ENCODE measurements at places on chromosomes 5 and 9.

DNA sequence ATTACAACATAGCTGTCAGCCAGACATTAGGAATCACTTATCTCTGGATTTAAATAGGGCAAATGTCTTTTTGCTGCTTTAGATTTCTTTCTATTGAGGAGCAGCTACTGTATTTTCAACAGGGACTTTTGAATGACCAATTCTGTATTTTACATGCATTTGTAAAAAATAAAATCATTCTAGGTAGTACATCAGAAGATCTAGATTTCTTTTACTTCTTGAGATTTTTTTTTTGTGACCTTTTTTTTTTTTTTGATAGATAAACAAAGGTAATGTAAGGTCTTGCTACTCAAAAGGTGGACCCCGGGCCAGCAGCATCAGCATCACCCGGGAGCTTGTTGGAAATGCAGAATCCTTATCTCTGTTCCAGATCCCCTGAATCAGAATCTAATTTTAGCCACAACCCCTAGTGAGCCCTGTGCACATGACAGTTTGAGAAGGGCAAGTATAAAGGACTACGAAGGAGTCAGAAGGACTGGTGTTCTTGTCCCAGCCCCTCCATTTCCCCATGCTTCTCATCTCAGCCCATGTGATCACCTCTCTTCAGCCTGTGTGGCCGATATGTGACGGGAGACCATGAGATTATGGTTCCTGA is 37.7 kb upstream of the CKMT2 start:
- DNase-seq: no peak

DNA sequence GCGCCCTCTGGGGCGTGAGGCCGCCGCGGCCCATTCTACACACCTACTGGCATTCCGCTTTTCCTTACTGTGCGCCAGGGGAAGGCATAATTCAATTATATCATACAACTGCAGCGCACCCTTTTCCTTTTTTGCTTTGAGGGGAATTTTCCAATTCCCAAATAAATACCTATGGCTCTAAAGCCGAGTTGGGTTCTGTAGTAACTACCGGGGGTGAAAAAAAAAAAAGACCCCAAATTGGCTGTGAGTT is 34.1 kb upstream of the NFIB start:
- no peak for DNase-seq

GRCh38 chr5:131550606-131551005 is 84.4 kb downstream of the RAPGEF6 start:
- no peak for DNase-seq

- peak; percentile 60 for DNase-seq
Observed at GRCh38 chr5:134524272-134524825, 1.1 kb upstream of the JADE2 start.

Measured in T-helper 2 cell (primary cell).